ENCODE measurements at places on chromosomes 12 and 14.

GRCh38 chr14:79740066-79740601, 471.2 kb downstream of the DIO2 start:
- peak; percentile 19 for DNase-seq

GRCh38 chr12:130872179-130873096, 572 bp downstream of the RAN start:
- peak; percentile 74 for DNase-seq

GRCh38 chr14:51507511-51507905, 144.2 kb upstream of the FRMD6 start:
- DNase-seq = no peak

DNA sequence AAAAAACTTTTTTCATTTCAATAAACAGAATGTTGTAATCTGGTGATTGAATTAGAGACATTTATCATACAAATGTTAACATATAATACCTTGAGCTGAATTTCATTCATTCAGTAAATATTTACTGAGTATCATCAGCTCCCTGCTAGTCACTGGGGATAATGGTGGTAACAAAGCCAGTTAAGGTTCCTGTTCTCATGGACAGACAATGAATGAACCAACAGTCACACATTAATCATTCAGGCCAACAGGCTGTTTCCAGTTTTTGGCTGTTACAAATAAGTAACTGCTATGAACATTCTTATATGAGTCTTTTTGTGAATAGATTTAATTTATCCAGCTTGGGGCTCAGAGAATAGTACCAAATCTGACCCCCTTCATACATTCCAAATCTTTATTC, 13.5 kb downstream of the EXD2 start:
- DNase-seq = no peak
